CD4-positive, alpha-beta T cell treated with Interleukin-4 for 4 hours (primary cell): ENCODE measurements at places on chromosomes 6 and 20.

GRCh38 chr20:58238490-58238889, 10.0 kb upstream of the ANKRD60 start:
- DNase-seq = no peak

DNA sequence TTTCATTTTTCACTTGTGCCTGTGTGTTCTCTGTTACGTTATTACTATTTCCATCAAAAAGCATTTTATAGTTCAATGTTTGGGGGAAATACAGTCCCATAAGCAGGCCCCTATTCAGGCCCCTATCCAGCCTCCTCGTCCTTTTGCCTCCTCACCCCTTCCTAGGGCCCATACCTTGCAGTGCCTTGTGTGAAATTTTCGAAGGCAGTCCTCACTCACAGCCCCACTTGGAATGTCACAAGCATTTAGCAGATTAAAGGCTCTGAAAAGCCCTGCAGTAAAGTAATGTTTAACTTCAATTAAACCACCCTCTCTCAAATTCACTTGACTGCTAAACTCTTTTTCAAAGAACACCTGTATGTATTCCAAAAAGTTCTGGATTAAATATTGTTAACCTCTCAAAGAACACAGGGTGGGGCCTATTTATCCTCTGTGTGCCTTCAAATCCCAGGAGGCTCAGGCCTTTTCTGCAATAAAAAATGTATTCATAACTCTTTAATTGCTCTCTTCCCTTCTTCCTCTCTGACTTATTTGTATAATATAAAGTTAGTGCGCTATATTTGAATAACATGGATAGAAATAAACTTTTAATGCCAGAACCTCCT, 202.5 kb downstream of the FOXA2 start:
- DNase-seq = no peak

DNA sequence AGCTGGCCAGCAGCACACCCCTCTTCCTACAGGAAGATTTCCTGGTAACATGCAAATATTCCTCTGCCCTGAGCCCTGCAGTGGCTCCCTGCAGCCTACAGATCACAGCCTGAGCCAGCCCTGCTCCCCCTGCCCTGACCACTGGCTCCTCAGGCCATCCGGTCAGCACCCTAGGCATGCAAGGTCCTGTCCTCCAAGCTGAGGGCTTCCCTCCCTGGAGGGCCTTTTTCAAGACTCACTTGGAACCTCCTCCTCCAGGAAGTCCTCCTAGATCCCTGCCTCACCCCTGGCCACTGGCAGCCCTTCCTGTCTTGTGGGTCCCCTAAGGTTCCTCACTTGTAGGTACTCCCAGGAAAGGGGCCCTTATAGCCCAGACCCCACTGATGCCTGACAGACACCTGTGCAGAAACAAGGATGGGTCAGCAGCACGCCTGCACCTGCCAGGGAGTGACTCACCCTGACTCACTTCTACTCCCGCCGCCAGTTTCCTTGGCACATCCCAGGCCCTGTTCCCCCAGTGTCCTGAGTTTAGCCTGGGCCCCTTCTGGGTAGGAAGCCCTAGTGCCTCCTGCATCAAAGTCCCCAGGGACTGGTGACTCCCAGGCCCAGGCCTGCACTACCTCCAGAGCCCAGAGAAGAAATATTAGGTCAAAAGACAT, 3.2 kb downstream of the SLC4A11 start:
- no peak for DNase-seq

GRCh38 chr6:113401231-113401630, 455.9 kb upstream of the MARCKS start:
- DNase-seq = no peak

GRCh38 chr20:2299301-2299700, 3.5 kb downstream of the TGM3 start:
- no peak for DNase-seq

GRCh38 chr20:50652702-50653294, 38.5 kb downstream of the RIPOR3 start:
- no peak for DNase-seq

DNA sequence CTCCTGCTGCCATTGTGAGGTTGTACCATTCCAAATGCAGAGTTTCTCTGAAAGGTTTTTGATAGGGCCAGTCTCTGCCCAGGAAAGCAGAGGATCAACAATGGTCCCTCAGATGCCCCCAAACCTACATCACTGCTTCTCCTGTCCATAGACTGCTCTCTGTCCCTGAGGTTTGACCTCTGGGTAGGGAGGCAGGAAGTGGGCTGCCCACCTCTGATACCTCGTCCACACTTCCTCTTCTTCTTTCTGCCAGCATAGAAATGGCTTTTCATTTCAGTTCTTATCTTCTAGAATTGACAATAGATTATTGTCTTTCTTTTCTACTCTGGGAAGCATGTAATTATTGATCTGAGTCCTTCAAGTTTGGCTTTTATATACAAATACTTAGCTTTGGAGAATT, 170.6 kb downstream of the TRMT11 start:
- no peak for DNase-seq

DNA sequence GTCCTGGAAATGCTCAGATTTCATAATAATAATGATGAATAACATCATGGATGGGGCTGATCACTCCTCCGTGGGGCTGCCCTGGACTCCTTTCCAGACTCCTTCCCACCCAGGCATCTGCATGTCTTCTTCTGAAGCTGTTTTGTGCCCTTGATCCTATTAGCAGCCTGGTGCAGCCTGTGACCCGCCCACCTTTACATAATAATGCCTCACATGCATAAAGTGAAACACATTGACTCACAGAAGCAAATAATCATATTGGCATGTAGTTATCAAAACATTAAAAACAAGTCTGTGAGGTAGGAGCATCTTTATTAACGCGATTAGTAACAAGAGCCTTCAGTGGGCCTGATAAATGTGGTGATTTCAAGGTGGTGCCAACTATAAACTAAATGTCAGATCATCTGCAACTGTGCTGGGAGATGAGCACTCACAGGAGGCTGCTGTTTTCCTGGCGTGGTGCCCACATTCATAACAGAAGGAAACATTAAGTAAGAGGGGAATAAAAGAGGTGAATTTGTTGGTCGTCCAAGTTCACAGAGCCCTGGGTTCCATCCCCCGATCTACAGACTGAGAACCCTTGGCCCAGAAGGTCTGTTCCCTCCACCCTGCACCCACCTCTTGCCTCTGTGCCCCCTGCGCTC, 344.7 kb downstream of the CDH4 start:
- no peak for DNase-seq

DNA sequence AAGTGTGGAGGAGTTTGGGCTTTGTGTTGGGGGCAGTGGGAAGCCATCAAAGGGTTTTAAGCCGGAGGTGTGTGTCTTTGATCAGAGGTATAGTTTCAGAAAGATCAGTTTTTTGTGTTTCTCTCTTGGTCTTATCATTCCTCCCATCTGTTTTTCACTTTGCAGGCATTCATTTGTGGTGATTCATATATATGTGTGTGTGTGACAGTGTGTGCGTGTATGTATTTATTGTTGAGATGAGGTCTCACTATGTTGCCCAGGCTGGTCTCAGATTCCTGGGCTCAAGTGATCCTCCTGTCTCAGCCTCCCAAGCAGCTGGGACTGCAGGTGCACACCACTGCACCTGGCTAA, 11.1 kb upstream of the SERINC3 start:
- peak; percentile 31 for DNase-seq

DNA sequence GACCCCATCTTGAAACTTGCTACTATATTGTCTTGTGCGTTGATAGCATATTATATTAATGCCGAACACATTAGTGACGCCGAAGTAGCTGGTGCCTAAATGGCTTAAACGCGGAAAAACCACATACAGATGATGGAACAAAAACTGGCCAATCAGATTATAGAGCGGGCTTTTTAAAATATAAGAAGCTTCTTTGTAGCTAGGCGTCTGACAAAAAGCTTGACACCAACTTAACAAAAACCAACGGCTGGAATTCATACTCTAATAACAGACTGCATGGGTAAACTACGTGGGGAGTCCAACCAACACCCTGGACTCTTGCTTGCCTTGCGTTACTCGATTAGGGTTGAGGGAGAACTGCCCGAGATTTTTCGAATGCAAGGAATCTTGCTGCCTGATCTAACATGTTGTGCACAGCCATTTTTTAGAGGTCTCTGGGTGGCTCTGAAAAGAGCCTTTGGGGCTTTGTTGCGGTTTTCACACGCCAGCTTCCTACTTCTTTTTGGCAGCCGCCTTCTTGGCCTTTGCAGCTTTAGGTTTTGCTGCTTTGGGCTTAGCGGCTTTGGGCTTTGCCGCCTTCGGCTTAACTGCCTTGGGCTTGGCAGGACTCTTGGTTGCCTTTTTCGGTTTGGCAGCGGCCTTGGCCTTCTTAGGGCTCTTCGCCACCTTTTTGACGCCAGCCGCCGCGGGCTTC, 45.7 kb downstream of the OR2B2 start:
- DNase-seq = peak; percentile 86

GRCh38 chr6:45718871-45719270, 296.8 kb downstream of the CLIC5 start:
- no peak for DNase-seq

GRCh38 chr20:16390991-16391390, 182.3 kb downstream of the KIF16B start:
- DNase-seq = no peak

- DNase-seq = no peak
Observed at GRCh38 chr6:148226284-148226683, 116.4 kb upstream of the SASH1 start.

DNA sequence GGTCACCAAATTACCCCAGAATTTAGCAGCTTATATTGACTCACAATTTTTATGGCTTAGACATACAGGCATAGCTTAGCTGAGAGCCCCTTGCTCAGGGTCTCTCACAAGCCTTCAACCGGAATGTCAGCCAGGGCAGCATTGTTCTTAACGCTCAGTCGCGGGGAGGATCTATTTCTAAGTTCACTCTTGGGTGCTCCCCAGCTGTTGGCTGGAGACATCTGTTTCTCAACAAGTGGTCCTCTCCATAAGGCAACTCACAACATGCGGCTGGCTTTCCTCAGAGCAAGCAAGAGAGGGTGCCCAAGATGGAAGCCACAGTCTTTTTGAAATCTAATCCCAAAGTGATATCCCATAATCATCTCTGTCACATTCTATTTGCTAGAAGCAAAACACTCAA, 46.6 kb downstream of the SLX4IP start:
- DNase-seq = no peak

- peak; percentile 69 for DNase-seq
Observed at GRCh38 chr6:16704401-16705045, 56.7 kb downstream of the ATXN1 start.

- no peak for DNase-seq
Observed at GRCh38 chr6:33315793-33316602, 1.5 kb downstream of the ZBTB22 start.

GRCh38 chr6:169964486-169965180, 213.2 kb downstream of the ERMARD start:
- DNase-seq = no peak

DNA sequence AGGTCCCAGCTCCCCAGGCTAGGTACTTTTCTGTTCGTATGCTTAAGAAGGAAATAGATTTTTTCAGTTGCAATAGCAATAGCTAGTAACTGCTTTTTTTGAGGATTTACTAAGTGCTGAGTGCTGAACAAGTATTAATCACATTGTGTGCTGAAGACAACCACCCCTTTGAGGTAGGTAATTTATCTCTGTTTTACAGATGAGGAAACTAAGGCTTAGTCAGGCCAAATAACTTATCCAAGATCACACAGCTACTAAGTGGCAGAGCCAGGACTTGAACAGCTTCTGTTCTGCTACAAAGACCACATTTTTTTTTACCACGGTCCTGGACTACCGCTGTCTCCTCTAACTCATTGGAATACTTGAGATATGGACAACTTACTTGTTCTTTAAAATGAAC, 39.8 kb downstream of the LRRN4 start:
- DNase-seq = no peak

GRCh38 chr6:125246566-125246965, 55.2 kb downstream of the HDDC2 start:
- no peak for DNase-seq

GRCh38 chr6:76222189-76222588, 149.7 kb upstream of the IMPG1 start:
- no peak for DNase-seq

- DNase-seq = no peak
Observed at GRCh38 chr6:90008908-90009501, 114.7 kb downstream of the GJA10 start.

DNA sequence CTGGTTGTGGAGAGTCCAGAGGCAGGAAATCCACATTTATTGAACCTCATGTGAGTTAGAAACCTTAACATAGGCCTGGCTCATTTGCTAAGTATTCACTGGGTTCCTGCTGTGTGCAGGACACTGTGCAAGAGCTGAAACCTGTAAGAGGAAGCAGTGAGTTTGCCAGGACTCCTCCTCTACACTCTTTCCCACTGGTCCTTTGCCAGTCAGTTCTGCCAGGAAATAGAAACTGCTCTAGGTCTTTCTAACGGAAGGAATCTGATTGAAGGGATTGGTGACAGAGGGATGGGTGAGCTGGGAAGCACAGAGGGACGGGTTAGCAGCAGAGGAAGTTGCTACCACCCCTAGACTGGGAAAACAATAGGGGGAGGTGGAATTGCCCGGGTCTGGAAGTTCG, 234.2 kb upstream of the ECI2 start:
- no peak for DNase-seq
